ENCODE measurements at places on chromosomes 3 and 15.
A peak's percentile ranks its signal among the peaks of the same experiment; 100 is the strongest.

DNA sequence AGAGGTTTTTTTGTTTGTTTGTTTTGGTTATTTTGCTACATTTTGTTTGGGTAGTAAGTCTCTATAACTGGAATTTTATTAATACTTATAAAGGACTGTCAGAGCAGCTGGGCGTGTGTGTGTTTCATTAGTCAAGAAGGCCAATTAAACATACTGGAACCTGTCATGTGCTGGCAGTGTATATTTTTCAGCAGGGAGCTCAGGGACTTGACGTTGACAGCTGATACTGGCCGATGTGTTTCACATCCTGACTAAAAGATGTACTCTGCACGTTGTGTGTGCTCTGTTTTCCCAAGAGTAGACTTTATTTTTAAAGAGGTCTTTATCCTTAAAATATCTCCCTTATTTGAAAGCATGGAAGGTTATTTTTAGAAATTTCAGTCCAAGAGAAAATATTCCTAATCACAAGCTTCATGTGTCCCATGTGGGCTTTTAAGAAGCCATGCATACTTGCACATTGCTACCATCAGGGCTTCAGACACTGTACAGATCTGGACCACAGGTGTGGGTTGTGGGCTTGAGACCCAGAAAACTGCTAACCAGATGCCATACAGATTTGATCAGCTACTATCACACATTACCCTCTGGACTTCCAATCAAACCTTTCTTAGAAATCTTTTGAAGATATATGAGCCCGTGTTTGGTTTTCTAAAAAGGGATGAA, 135.9 kb downstream of the FEZF2 start:
- DNase-seq = no peak

DNA sequence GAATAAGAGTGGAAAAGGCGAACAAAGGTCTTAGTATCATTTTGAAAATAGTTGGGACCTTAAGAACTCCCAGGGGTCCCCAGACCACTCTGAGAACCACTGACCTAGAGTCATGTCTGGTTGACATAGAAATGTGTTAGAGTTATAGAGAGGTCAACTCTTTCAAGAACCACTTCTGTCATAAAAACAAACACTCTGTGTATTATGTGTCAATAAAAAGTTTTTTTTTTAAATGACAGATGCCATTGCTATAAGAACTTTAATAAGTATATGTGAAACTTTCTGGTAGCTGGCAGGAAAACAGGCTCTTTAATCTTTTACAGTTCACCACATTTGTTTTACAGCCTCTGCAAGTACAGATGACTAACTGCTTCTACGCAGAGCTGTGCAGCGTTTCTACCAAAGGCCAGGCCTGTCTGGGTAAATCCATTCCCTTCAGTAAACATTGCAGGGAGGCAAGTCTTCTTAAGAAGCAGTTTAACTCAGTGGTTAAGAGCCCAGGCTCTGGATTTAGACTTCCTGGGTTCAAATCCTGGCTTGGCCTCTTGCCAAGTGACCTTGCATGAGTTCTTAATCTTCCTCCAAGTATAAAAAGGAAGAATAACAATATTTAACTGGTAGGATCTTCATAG, 56.6 kb downstream of the RFTN1 start:
- peak; percentile 50 for DNase-seq

DNA sequence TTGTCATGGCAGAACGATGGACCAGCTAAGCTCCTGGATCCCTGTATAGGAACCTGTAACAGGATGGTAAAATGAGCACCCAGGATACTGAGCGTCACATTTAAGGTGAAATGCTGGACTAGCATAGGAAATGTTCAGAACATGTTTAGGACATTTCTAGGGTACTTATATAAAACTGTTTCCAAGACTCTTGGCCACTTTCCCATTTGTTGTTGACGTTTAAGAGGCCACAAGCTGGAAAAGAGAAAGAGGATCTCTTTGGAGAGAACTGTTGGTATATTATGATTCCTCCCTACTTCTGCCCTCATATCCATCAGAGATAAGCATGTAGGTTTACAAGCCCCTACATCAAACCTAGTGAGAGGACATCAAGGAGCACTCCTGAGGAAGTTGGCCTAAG, 57.5 kb downstream of the SCN11A start:
- no peak for DNase-seq

DNA sequence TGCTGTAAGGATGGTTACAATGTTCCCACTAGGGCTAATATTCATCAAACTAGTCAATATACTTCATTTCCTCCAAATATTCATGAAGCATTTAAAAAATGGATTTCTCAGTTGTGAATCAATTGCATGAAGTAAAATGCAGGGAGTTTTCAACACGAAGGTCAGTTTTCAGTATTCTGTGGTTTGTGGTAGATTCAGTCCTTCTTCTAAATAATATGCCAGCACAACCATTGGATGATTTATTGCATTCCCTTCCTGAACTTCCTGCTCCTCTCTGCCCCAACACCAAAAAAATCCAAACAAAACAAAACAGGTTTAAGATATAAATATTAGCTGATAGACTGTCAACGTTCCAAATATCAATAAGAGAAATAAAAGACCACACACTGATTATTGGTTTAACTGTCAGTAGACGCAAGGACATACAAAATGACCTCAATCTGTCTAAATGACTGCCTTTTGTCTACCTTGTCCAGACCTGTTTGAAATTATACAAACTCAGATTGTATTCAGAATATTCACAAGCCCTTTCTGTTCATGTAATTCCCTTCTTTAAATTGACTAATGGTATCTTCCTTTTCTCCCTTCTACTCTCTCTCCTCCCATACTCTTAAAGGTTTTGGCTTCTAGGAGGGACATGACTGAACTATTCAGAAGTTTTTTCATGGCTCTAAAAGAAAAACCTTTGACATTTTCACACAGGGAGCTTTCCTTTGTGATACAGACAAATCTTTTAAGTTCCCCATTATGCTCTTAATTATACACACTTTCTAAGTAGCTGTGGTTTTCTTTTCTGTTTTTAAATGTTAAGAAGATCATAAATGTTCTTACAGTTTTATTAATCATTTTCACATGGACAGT, 92.6 kb upstream of the STT3B start:
- peak; percentile 33 for DNase-seq

DNA sequence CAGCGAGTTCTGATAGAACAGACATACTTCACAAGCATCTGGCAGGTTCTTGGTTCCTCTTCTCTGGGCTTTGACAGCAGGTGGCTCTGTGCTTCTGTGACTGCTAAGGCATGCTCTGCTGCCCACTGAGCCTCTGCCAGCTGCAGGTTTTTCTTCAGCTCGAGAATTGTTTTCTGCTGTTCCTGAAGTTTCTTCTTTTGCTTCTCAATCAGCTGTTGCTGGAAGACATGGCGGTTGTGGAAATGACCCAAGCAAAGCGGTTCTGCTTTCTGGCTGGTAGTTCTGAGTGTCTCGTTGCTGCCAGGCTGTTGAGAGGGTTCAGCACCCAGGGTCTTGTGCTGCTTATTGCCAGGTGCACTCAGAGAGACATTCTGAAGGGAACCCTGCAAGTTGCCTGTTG, 50.8 kb downstream of the CCDC191 start:
- no peak for DNase-seq

GRCh38 chr3:158095111-158095813, 11.0 kb downstream of the SHOX2 start:
- DNase-seq = no peak

DNA sequence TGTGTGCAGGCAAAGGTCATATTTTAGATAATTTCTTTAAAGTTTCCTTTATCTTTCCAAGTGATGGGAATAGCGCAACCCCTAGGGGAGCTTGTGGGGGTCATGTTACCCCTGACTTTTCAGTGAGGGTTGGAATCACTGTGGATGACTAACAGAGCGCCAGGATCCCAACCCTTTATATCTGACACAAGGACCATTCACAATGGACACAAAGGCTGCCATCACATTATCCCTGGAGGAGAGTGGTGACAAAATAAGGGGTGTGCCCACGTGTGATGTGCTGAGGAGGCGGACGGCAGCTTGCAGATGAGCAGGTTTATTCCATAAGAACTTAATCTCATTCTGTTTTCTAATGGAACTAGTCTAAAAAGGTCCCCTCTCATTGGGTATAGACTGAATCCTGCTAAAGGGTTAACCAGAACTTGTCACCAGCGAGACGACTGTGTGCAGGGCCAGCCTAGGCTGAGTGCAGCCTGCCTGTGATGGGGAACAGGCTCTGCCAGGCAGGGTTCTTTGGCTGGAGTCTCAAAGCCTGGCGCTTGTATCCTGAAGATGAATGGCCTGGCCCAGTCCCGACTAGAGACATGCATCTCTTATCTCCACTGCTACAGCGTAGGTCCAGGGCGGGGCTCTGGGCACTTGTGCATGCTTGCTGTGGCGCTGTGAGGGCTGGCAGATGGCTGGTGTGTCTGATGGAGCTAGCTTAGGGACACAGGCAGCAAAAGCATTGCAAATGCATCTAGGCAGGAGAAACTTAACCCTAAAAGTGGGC, 50.2 kb downstream of the CHDH start:
- no peak for DNase-seq

- peak; percentile 91 for DNase-seq
These were observed 6.8 kb downstream of the ANXA2 start for GRCh38 chr15:60390871-60391501.
